ENCODE measurements at places on chromosomes 1 and 21.

DNA sequence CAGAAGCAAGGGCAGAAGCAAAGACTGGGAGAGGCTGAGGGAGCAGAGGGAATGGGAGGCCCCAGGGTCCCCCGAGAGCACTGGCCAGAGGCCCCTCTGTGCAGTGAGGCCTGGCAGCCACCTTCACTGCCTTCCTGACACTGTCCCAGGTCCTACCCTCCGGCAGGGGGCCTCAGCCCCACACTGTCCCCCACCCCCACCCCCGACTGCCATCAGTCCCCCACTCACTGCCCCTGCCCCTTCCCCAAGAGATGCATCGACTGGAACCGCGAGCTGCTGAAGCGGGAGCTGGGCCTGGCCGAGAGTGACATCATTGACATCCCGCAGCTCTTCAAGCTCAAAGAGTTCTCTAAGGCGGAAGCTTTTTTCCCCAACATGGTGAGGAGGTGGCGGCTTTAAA is 13.0 kb upstream of the PADI6 start:
- no peak for DNase-seq

DNA sequence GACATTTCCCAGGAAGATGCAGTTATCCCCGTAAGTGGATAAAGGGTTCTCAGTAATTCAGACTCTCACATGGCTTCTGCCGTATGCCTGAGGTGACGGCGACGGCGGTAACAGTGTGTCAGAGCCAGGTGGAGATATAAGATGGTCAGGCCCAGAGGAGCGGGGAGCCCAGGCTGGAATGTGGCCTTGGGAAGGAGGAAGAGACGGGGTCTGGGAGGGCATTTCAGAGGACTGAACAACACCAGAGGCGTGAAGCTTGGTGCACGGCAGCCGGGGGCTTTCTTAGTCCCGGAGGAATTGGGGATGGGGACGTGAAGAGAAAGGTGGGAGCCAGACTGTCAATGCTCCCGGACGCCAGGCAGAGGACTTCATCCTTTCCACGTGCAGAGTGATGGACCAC is 1.0 kb downstream of the RER1 start:
- no peak for DNase-seq

DNA sequence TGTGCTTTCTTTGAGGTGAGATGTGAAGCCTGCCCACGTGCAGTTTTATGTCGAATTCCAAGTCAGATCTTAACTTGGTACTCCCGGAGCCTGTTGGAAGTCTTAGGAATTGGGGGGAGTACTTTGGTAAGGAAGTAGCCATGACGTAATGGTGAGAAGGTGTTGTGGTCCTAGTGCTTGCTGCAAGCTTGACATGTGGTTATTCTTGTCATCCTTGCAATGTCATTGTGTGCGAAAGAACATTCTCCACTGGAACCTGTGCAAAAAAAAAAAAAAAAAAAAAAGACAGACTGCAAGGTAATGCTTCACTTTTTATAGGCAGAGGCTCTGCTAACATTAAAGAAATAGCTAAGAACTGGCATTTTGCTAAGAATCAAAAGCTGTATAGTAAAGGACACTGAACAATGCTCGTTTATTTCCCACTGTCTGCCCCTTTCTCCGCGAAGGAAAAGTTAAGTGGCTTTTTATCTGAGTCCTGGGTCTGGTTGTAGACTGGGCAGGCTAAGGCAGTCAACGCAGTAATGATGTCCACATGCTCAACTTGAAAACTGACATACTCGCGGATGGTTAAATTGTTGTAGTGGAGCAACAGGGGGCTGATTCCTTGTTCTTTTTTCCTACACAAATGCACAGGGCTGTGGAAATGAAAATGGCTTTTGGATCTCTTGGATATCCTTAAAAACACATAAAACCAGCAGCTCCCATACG is 2.1 kb downstream of the KAZN start:
- no peak for DNase-seq

- peak; percentile 18 for DNase-seq
These were observed at the start of gene PTGS2 for GRCh38 chr1:186680245-186681061. Gene PTGS2, minus strand, starts transcription at chr1:186680423. Its CDS starts 133 bp downstream, at chr1:186680290.

- peak; percentile 34 for DNase-seq
These were observed 2.3 kb upstream of the CNR2 start for GRCh38 chr1:23915466-23915865.

- DNase-seq: no peak
These were observed 394.3 kb downstream of the KCNH1 start for GRCh38 chr1:210739627-210740026.

DNA sequence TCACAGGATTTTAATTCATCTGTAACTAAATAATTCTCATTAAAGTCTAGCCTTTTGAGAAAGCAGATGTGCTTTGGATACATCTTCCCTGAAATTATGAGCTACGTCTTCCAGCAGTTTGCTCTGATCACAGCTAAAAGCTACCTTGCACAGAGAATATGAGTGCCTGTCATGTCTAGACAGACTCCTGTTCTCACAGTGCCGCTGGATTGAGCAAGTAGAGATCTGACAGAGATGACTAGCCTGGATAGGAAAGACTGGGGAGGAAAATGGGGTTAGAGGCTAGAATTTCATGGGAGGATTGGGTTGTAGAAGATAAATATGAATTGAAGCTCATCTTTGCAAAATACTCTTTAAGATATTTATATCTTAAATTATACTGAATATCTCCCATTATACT is 24.1 kb downstream of the CEPT1 start:
- DNase-seq: no peak

GRCh38 chr1:93871366-93871765 is 7.6 kb downstream of the DNTTIP2 start:
- no peak for DNase-seq

GRCh38 chr1:107525145-107525544 is 384.3 kb downstream of the NTNG1 start:
- no peak for DNase-seq
